ENCODE measurements at places on chromosomes 6 and 20.

DNA sequence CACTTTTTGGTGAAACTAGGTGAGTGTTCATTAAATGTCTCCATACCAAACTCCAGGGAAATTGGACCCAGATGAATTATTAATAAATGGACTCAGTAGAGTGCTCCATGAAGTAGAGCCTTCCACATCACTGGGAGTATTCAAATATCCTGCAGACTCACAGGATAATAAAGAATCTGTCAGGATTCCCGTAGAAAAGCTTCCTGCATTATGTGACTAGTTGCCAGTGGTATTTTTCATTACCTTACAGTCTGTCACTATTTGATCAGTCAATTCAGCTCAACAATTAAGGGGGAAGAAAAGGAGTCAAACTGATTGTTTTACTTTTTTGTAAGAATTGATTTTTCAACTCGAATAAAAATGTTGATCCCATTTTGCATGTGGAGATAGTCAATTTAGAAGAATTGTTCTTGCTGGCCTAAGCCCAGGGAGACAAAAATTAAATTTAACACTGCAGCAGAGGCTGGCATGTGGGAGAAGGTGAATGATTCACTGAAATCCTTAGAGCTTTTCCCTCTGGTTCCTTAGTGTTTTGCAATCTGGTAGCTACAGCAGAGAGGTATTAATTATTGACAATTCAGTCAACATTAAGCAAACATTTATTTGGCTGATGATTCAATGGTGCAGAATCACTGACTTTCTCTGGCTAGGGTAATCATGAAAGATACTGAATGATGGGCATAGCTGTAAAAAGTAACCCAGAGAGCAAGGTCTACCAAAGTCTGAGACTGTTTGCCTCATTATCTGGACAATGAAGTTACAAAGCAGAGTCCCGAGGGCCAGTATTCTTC is 442.4 kb downstream of the CD83 start:
- DNase-seq, result no peak

DNA sequence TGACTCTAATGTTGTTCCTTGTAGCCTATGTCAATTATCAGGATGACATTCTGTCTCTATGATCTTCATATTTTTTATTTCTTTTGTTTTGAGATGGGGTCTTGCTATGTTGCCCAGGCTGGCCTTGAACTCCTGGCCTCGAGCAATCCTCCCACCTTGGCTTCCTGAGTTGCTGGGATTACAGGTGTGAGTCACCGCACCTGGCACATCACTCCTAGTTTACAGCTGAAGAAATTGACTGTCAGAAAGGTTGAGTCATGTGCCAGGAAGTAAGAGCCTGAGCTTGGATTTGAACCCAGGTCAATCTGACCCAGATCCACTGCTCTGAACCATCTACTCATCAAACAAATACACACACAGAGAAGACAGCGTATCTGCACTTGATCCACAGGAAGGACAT is 14.4 kb downstream of the PPP1R3G start:
- no peak for DNase-seq

DNA sequence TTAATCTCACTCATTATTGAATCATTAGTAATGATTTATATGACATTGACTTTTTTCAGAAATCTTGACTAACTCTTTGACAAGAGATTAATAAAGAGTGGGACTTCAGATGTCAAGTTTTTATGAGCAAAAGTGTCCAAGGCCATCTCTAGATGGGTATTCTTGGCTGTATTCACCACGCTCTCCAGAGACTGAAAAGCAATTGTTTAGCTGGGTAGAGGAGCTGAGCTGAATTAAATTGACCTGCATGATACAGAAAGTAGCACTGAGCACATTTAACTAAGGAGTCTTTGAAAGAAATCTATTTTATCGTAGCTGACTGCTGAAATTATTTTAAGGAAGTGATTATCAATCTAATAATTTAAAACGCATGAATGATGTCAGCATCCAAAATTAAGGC is 89.4 kb downstream of the LINC00237 start:
- no peak for DNase-seq

GRCh38 chr6:5541751-5542432 is 280.6 kb downstream of the FARS2 start:
- DNase-seq, result peak; percentile 55

DNA sequence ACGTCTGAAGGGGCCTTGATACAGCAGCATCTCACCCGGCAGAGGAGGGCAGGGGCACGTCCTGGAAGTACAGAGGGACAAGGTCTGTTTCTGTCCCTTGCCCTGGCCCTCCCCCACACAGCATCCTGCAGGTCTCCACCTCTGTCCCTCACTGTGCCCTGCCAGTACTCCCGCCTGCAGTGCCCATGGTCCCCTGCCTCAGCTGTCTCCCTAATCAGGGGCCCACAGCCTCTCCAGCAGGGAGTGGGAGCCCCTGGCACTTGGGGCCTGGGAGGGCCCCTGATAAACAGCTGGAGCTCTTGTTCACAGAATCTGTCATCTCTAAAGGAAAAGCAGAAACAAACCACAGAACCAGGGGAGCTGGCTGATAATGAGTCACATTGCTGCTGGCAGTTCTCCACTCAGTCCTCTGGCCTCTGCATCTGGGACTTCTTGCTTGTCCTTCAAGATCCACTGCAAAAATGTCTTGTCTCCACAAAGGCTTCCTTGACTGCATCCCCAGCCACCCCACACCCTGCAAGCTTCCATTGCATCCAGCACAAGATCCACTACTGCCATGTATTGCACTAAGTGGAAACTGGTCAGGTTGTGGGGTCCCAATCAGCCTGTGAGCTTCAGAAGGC is 33.2 kb upstream of the TAF8 start:
- DNase-seq, result no peak

DNA sequence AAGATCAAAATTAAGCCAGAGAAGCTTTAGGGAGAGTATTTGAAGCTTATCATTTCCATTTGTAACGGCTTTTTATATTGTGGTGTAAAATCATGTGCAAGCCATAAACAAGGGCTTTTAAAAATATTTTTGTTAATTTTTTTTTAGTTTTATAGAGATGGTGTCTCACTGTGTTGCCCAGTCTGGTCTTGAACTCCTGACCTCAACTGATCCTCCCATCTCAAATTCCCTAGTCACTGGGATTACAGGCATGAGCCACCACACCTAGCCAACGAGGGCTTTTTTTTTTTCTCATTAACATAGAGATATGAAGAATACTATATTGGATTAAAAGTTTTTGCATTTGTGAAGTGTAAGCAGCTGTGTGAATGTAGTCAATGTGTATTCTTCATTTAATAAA is 29.1 kb downstream of the CDKAL1 start:
- DNase-seq, result no peak

DNA sequence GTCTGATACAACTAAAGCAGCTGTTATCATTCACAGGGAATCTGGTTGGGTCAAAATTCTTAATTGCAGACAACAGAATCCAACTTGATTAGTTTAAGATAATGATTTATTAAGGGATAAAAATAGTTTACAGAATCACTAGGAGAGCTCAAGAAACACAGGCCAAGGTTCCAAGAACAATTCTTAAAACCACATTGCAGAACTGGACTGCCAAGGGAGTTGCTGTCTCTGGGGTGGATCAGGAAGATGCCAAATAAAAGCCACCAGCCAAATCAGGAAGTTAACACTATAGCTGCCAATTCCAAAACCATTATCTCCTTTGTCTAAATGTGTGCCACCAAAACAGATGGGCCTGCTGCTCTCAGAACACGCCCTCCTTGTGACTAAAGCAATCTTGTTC is 53.7 kb downstream of the NUDT3 start:
- DNase-seq, result no peak

DNA sequence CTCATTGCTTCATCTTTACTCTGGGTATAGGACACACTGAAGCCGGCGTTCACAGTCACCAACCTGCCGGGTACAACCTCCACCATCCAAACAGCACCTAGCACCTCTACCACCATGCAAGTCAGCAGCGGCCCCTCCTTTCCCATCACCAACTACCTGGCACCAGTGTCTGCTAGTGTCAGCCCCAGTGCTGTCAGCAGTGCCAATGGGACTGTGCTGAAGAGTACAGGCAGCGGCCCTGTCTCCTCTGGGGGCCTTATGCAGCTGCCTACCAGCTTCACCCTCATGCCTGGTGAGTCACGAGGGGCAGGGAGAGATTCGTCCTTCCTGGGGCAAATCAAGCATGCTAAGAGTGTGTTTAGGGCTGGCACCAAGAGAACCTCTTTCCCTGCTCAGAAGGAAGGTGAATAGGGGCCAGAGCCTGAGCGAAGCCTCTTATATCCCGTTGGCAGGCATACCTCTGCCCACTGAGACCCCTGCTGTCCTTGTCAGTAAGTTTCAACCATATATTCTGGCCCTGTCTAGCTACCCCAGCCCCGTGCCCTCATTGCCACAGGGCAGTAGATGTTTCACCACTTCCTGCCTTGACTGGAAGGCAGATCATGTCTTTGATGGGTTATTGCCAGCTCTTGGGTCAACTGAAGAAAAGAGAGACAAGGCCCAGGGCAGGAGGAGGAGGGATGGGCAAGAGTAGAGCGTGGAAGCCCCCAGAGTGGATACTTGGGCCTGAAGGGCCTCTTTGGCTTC is 4.8 kb downstream of the SRF start:
- no peak for DNase-seq

- DNase-seq, result no peak
Measured at GRCh38 chr20:59342023-59342957, 41.9 kb downstream of the EDN3 start.

DNA sequence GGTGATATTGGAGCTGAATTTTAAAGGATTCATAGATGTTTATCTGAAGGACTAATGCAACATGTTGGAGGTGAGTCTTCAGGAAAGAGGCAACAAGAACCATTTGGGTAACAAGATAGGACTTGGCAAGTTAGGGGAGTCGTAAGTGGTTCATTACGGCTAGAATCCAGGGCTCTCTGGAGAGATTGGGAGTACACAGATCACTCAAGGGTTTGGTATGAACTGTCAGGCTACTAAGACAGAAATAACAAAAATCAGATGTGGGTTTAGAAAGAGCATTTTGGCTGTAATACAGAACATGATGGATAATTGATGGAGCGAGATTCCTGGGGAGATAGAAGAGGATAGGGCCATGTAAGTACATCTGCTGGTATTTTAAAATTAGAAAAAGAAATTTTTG is 86.3 kb upstream of the ESR1 start:
- no peak for DNase-seq

DNA sequence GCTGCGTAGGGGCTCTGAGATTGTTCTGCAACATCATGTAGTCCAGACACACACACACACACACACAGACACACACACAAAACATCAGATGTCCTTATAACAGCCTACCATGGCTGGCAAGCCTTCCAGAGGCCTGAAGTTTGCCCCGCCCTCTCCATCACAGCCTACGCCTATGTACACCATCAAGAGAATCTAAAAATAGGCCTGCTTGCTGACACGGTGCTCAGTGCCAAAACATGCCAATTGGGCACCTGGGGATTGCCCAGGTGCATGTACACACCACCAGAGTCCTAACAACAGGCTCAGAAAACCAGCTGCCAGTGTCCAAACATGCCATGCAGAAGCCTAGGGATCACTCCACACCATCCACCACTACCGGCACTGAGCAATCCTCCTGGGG is 391.7 kb upstream of the SPTLC3 start:
- no peak for DNase-seq

GRCh38 chr6:48817333-48818051 is 645.6 kb downstream of the MMUT start:
- DNase-seq, result no peak

GRCh38 chr6:3251462-3252314 is 7.1 kb upstream of the PSMG4 start:
- peak; percentile 76 for DNase-seq

GRCh38 chr6:92701425-92702096 is 717.8 kb downstream of the EPHA7 start:
- no peak for DNase-seq

DNA sequence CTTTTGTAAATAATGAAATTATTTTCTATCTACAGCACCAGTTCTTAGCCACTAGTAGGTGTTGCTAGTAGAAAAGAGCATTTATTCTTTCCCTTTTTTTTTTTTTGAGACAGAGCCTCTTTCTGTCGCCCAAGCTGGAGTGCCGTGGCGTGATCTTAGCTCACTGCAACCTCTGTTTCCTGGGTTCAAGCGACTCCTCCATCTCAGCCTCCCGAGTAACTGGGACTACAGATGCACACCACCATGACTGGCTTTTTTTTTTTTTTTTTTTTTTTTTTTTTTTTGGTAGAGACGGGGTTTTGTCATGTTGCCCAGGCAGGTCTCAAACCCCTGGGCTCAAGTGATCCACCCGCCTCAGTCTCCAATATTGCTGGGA is 6.7 kb downstream of the PCMT1 start:
- DNase-seq, result no peak

DNA sequence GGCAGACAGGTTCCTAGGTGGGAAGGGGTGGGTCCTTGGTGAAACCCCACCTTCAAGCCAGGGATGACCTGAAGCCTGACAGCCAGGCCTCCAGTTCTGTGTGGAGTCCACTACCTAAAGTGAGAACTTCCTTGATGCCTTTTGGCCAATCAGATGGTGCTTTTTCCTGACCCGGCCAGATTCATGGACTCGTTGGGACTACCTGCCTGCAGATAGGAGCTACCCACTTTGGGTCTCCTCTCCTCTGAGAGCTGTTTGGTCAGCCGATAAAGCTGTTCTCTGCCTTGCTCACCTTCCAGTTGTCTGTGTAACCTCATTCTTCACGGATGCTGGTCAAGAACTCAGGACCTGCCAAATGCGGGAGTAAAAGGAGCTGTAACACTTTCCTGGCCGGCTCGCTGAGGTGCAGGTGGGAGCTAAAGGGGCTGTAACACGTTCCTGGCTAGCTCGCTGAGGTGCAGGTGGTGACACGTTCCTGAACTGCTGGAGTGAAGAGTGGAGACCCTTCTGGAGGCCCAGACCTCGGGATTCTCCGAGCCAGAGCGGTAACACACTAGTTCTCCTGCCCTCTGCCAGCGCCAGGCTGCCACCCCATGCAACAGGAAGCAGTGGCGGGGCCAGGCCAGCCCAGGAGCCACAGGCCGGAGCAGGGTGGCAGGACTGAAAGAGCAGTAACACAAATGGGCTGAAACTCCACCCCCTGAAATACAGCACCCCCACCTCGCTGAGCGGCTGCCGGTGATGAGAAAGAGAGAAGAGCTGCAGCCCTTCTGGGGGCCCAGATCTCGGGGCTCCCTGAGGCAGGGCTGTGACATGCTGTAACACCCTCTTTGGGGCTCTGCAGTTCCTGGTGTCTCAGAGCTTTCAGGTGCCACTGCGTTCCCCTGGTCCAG is 13.6 kb upstream of the DBNDD2 start:
- no peak for DNase-seq

DNA sequence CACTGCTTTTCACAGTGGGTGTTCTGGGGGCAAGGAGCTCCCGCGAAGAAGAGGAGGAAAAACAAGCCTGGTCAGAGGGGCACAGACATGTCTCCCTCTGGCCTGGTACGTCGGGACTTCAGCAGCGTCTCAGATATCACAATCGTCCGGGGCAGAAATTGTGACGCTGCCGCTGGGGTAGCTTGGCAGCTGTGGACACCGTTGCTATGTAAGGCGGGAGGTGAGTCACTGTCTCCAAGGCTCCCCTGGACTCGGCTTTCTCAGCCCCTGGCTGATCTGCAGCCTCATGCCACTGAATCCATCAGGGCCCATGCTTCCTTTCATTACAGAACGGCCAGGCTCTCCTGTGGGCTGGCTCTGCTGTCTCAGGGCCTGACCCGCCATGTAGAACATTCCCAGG is 98.7 kb downstream of the SULF2 start:
- no peak for DNase-seq

- no peak for DNase-seq
Measured at GRCh38 chr6:119240257-119241110, 109.1 kb downstream of the MAN1A1 start.

Data from RWPE1 (cell line).